Stimulated activated CD8-positive, alpha-beta memory T cell treated with anti-CD3 and anti-CD28 coated beads, Interleukin-15, amount 100 ng/mL, for 1 hour (primary cell): ENCODE measurements at places on chromosomes 1 and 21.

DNA sequence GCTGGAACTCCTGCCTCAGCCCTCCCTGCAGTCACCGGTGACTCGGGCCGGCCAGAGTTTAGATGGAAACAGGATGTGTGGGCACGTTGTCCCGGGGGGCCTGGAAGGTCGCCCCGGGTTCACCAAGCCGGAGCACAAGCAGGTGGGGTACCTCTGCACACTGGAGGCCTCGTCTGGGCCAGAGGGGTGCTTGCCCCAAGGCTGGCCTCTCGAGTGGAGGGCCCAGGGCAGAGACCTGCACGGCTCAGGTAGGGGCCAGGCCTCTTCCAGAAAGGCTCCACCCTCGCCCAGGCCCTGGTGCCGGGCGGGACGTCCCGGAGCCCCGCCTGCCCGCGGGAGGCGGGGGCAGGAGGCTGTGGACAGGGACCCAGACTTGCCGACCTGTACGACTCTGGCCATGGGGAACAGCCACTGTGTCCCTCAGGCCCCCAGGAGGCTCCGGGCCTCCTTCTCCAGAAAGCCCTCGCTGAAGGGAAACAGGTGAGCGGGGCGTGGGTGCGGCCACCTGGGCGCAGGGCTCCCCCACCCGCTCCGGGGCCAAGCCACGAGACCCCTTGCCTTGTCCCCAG, at the start of gene PLEKHN1:
Gene PLEKHN1, plus strand, starts transcription at position 348 of the 569 bp plus-strand sequence. Its CDS starts 50 bp downstream, at position 398.
- no peak for DNase-seq

DNA sequence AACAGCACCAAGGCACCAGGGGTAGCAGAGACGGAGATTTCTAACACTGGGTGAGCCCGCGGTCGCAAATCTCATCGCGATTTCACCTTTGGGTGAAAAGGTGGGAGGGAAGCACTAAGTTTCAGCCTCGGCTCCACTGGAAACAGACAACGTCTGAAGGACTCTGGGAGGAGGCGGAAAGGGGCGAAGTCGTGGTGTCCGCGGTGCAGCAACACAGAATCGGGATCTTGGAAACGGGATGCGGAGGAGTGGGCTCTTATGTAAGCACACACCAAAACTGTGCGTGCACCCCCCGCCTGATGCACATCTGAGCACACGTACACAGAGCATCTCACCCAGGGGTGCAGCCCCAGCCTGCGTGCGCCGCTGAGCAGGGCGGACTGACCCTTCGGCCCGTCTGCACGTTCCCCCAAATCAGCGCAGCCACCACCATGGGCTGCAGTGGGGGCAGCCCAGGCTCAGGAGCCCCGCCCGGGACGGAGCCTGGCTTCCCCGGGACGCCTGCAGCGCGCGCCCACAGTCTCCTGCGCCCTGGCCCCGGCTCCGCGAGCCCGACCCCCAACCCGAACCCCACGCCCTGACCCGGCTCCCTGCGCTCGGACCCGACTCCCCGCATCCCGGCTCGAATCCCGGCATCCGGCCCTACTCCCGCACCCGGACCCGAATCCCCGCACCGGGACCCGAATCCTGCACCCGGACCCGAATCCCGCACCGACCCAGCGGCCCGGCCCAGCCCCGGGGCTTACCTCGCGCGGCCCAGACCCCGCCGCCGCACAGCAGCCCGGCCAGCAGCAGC, 670 bp downstream of the CLSTN1 start:
- DNase-seq: no peak

DNA sequence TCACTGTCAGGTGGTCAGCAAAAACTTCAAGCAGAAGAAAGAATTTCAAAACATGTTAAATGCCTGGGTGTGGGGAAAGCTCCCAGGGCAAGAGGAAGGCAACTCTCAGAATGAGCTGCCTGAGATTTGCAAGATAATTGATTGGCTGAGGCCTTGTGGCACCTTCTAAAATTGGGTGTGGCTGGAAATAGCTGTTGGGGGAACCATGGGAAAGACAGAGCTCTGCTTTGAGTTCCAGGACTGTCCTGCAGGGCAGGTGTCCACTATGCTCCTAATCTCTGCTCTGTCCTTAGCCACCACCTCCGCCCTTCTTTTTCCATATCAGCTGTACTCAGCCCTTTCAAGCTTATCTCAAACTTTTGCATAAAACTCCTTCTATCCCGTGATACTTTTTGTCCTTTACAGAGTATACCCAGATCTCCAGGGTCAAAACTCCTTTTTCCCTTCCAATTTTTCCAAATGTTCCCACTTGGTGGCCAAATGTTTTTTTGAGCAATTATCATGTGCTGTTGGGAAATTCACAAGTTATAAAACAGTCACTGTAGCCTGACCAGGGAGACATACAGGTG, 23.8 kb upstream of the PPP2R5A start:
- DNase-seq: no peak

DNA sequence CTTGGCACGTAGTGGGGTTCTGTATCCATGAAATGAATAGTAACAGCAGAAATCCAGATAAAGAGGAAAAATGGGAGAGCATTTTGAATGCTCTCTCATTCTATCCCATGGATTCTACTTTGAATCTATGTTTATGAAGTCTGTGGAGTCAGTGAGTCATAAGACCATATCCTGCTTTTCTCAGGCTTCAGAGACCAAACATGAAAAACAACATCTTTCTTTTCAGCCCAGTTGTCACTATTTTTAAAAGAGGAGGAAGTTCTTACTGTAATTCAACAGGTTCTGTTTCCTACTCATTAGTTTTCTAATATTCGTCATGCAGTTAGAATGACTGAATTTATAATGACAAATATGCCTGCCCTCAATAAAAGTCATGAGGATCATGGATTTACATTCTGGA, 39.4 kb upstream of the CD55 start:
- no peak for DNase-seq

- no peak for DNase-seq
Observed at GRCh38 chr1:110387048-110387754, 3.6 kb downstream of the SLC16A4 start.

DNA sequence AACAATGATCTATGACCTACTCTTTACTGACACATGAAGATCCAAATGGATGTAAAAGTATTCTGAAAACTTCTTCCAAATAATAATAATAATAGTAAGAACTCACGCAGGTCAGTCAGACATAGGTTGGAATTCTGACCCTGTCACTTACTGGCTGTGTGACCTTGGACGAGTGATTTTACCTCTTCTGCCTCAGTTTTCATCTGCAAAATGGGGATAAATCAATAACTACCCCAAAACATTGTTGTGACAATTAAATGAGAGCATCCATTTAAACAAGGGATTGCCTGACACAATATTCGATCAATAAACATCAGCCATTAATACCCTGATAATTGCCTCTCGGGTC, 556 bp downstream of the MECR start:
- DNase-seq: no peak

DNA sequence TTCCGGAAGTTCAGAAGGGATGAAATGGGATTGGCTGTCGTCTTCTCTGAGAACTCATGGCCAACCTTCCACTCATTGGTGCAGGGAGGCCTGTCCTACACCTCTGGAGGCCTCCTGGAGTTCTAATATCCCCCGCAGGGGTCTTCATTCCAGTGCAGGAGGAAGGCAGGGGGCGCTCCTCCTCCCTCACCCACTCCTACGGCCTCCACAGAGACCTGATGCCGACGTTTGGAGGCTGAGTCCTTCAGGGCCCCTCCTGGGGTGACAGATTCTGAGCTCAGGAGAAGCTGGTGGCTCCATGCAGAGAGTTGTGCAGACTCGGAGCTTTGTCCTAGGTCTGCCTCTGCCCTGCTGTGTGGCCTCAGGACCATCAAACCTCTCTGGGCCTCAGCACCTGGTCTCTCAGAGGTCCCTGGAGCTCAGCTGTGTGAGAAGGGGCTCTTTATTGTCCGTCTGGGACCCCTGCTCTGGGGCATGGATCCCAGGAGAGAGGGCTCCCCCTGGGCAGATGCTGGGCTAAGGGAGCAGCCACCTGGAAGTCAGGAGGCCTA, 102.3 kb upstream of the WNT4 start:
- no peak for DNase-seq

GRCh38 chr21:26804895-26805609, 40.2 kb downstream of the ADAMTS1 start:
- no peak for DNase-seq

DNA sequence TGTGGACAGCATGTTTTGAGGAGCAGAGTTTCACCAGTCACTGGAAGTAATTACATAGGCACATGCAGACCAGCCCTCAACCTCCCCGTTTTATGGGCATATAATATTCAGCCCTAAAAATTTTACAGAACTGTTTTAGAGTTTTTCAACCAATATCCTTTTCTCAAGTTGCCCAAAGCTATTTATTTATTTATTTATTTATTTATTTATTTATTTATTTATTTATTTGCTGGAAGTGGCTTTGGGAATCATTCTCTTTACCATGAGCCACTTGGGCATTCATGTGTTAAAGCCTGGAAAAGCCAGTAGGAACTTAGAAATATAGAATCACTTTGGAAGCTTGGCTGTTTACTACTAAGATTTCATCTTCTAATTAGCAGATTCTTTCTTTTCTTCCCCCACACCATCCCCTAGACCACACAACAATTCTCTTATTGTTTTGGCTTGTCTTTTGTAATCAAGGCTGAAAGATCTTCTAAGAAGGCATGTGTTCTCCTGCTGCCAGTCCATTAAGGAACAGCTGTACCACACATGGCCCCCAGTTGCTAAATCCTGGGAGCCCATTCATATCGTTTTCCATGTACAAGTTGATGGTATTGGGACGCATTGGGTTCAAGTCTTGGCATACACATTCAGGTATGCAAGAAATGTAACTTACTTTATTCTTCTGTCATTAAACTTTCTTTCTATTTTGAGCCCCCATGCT, 220.0 kb downstream of the PAPPA2 start:
- DNase-seq: no peak

DNA sequence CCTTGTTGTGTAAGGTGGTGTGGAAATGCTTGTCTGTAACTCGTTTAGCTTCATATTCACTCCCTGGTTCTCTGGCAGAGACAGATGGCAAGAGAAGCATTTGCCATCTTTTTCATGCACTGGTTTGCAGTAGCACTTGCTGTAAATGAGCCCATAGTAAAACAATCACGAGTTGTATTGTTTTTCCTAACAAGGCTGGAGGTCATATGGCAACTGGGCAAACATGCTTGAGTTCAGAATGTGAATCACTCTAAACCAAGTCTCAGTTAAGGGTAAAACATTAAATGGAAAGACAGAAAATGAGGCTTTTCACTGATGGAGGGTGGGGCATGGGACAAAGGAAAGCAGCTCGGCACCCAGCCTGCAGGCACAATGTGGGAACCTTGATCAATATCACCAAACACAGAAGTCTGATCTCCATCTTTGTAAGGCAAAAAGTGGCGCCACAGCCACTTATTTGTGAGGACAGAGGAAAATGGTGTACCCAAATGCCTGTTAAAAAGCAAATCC, 26.5 kb upstream of the LPAR3 start:
- DNase-seq: no peak

- DNase-seq: no peak
Observed at GRCh38 chr21:42627527-42628289, 25.7 kb upstream of the PDE9A start.

GRCh38 chr1:202124142-202124541, 1.4 kb downstream of the GPR37L1 start:
- no peak for DNase-seq

DNA sequence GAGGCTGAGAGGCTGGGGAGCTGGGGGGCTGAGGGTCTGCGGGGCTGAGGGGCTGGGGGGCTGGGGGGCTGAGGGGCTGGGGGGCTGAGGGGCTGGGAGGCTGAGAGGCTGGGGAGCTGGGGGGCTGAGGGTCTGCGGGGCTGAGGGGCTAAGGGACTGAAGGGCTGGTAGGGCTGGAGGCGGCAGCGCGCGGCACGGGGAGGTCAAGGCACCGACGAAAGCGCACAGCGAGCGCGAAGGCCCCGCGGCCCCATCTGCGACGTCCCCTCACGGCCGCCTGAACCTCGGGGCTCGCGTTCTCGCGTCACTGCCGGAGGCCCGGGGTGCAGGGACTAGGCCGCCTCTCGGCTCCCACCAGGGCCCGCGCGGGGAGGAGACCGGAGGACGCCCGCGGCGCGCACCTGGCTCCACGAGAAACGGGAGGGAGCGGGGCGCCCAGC, 356 bp downstream of the INTS11 start:
- DNase-seq: no peak

- DNase-seq: no peak
Observed at GRCh38 chr21:38365521-38365920, 108.7 kb downstream of the KCNJ15 start.

GRCh38 chr1:39098546-39099250, 72.5 kb downstream of the NDUFS5 start:
- DNase-seq: peak; percentile 20

GRCh38 chr1:25042331-25043227, 112.5 kb upstream of the RUNX3 start:
- DNase-seq: no peak

GRCh38 chr1:79040424-79041082, 34.0 kb upstream of the ADGRL4 start:
- DNase-seq: no peak

- no peak for DNase-seq
Observed at GRCh38 chr1:4723106-4723505, 68.7 kb downstream of the AJAP1 start.

- DNase-seq: no peak
Observed at GRCh38 chr1:231165371-231165770, 3.5 kb downstream of the TRIM67 start.

- no peak for DNase-seq
Observed at GRCh38 chr1:224014330-224014649, 99.6 kb upstream of the FBXO28 start.

- no peak for DNase-seq
Observed at GRCh38 chr1:80274256-80274655, 1267.7 kb upstream of the ADGRL4 start.

DNA sequence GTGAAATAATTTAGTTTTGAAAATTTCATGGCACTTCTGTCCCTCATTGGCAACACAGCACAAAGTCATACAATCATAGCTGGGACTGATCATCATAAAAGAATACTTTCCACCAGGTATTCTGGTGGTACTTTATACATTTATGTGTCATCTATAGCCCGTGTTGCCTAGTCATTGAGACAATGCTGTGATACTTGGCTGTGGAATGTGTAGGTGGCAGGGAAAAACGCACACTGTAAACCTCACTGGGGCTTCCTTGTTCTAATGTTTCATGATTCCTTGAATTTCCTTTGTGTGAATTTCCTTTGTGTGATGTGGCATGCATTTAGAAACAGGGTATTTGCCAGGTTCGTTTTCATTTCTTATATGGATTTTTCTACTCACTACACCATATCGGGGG, 118.3 kb downstream of the FMN2 start:
- no peak for DNase-seq

- DNase-seq: no peak
Observed at GRCh38 chr1:202250982-202251381, 57.4 kb downstream of the LGR6 start.

GRCh38 chr21:25640943-25641292, 1.9 kb downstream of the JAM2 start:
- no peak for DNase-seq

- DNase-seq: no peak
Observed at GRCh38 chr1:26127235-26128163, 15.9 kb downstream of the PDIK1L start.

GRCh38 chr1:229412056-229412455, 21.8 kb downstream of the ACTA1 start:
- DNase-seq: no peak

- no peak for DNase-seq
Observed at GRCh38 chr1:88021529-88021928, 662.5 kb upstream of the PKN2 start.

GRCh38 chr1:159868766-159869165, 6.3 kb upstream of the VSIG8 start:
- DNase-seq: no peak
